PC-3 (cell line): ENCODE measurements at places on chromosomes 16 and 17. TPM values are rescaled to one million over a fixed set of nuclear protein-coding genes. Genes with fewer than 3 reads are reported as not detected.

PIEZO1 gene
- 180 and 251 TPM in 2 replicates for total RNA-seq

EFNB3 gene
- total RNA-seq: 4.9 and 7.7 TPM in 2 replicates

- DNase-seq: no peak
Observed at GRCh38 chr16:48959204-48959603, 322.4 kb downstream of the CBLN1 start.

LCMT1 gene
- total RNA-seq: 30.5 and 31.0 TPM in 2 replicates

DNA sequence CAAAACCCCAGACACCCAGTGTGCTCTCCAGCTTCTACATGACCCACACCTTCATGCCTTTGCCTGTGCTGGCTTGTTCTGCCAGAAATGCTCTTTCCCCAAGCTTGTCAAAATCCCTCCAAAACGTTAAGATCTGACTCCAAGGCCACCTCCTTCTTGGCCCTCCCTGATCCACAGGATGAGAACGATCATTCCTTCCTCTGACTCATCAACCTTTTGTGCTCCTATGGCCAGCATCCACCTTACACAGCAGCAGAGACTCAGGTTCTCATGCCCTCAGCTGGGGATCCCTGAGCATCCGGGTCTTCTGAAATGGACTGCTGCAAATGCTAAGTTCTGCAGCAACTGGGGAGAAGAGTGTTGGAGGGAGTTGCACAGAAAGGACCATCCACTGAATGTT lies 2.9 kb downstream of the ZBTB4 start:
- peak; percentile 77 for DNase-seq

HSD17B2 gene
- 3.1 and 5.2 TPM in 2 replicates for total RNA-seq
